ENCODE measurements at places on chromosomes 7 and 10. TPM values are rescaled to one million over a fixed set of nuclear protein-coding genes. Genes with fewer than 3 reads are reported as not detected.

Gene MYL10
- total RNA-seq, result not detected

Gene PTPRN2
- total RNA-seq, result 3.0 TPM

Gene MET
- total RNA-seq, result 16.9 TPM

Gene LRRN3
- 0.47 TPM for total RNA-seq

Gene MSMB
- not detected for total RNA-seq

Gene NPC1L1
- not detected for total RNA-seq

Gene MEOX2
- total RNA-seq, result 1.5 TPM

Gene AQP1
- total RNA-seq, result 22.2 TPM

Gene ANKRD7
- total RNA-seq, result 0.23 TPM

Gene CCDC3
- 0.47 TPM for total RNA-seq

Gene POLR2J2
- total RNA-seq, result 2.0 TPM

Gene PDE1C
- 53.9 TPM for total RNA-seq

Gene ACBD7
- total RNA-seq, result 1.1 TPM

Gene OR2A42
- not detected for total RNA-seq

Gene EFCAB10
- total RNA-seq, result not detected

Gene EGR2
- total RNA-seq, result 0.15 TPM
